Islet precursor cell (in vitro differentiated cells): ENCODE measurements at places on chromosomes 5 and 9.

DNA sequence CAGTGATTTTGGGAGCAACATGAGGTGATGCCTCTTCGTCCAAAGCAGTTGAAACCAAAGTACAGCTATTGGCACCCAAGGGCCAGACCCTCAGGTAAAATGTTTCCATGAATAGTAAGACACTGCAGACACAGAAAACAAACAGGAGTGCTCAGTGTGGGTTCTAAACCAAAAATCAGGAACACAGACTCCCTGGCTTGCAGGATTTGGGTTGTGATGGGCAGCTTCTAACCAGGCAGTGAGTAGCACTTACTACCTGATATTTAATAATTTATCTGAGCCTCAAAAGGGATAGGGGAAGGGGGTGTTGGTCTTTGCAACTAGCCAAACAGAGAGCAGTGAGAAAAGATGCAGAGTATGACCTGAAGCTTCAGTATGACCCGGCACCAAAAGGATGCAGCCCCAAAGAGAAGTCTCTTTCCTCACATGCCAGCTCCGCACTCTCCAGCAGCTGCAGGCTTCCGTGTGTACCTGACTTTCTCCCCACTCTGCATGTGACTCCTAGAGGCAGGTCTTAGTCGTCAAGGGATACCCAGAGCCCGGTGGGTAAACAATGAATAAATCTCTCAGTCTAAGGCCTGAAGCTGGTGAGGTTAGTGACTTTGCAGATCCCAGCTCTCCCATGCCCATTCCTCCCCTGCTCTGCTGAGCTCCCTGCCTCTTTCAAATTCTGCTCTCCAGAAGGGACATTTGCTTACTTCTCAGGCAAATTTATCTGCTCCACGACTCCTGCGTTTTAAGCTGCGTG, 105.4 kb upstream of the SPOCK1 start:
- DNase-seq: no peak

DNA sequence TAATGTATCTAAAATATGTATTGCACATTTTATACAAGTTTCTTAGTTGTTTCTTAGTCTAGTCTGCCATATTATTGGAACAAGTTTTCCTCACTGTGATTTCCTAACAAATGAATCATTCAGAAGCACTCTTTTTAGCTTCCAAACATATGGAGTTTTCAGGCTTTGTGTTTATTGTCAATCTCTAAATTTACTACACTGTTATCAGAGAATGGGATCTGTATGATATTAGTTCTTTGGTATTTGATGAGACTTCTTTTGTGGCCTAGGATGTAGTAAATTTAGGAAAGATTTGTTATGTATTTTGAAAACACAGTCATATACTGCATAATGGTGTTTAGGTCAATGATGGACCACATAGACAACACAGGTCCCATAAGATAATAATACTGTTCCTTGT, 25.7 kb downstream of the SREK1IP1 start:
- DNase-seq: no peak

DNA sequence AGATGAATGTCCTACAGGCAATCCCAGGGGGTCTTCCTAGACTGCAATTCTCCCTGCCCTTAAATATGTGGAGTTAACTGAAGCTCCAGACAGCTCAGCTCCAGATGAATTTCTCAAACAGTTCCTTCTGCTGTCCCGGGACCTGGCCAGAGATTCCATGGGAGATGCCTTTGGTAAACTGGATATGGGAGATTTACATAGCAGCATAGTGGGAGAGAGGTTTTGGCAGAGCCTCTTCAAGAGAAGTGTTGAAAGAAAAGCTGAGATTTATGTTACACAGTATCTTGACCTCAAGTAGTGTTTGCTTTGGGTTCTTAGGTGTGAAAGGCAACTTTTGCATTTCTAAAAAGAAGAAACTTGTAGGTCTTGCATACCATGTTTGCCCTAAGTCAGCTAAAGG, 364.9 kb downstream of the ARRDC3 start:
- peak; percentile 61 for DNase-seq

GRCh38 chr5:43401827-43402226, 10.4 kb downstream of the CCL28 start:
- peak; percentile 54 for DNase-seq
